SHP77 (cell line): ENCODE measurements at places on chromosomes 1 and 21.

DNA sequence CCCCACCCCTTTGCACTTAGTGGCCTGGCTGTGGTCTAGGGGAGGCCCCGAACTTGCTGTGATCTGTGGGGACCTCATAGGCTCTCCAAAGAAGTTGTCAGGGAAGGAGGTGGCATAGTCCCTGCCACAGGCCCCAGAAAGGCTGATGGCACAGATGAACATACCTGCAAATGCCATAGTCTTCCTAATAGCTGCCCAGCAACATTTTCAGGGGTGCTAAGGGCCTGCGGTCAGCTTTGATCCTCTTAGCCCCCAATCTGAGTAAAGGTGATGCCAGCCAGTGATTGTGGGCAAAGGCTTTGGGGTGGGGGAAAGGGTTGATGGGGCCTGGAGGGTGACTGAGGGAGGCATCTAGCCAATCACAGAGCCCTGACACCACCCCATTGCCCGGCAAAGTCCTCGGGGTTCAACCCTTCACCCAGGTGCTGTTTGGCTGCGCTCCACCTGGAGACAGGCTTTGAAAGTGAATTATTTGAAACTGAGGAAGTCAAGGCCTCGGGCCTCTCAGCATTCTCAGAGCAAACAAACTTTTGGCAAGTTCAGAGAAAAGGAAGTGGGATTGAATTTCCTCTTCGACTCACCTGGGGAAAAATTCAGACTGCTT is 35.8 kb downstream of the PAX7 start:
- DNase-seq = no peak

DNA sequence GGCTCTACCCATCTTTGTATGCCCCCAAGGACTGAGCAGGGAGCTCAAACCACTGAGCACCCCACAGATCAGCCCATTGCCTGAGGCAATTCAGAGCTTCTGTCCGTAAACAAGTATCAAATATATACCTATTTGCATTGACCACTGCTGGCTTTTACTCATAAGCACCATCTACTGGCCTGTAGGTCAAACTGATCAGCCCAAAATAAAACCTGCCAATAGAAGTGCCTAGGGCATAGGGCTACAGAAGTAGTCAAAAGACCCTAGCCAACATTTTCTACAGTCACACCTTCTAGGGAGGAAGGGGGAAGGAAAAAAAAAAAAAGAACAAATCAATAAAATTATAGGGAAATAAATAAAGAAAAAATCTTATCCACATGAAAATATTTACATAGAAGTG is 5.3 kb upstream of the LCE3D start:
- peak; percentile 24 for DNase-seq

DNA sequence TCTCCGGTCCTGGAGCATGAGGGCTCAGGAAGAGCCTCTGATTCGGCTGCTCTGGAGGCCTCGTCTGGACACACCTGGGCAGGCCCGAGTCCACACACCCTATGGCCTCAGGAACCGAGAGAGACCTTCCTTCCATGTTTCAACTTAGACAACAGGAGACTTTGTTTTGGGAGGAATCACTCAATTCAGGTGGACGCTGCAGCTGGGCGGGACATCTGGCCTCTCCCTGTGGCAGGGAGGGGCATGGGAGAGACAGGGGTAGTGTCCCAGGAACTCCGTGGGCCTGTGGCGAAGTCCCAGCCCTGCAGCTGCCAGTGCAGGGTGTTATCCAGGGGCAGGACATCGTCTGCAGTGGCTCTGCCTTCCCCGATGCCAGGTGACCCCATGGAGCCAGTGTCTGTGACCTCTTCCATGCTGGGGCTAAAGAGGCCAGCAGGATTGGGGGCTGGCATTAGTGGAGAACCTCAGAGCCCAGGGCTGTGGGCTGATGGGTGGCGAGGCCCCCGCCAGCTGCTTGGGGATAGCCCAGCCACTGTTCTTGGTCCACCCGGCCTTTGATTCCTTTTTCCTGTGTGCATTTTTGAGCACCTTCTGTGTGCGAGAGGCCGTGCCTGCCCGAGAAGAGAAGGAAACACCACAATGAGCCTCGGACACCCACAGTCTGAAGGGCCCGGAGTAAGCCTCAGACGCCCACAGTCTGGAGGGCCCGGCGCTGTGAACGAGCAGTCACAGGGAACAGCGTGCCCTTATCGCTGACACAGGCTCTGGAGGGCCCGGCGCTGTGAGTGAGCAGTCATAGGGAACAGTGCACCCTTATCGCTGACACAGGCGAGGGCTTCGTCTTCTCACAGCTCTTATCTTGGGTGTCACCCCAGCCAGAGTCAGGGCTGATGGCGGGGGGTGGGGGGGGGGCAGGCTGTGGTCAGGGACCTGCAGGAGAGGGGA is 6.2 kb downstream of the COL18A1 start:
- no peak for DNase-seq

DNA sequence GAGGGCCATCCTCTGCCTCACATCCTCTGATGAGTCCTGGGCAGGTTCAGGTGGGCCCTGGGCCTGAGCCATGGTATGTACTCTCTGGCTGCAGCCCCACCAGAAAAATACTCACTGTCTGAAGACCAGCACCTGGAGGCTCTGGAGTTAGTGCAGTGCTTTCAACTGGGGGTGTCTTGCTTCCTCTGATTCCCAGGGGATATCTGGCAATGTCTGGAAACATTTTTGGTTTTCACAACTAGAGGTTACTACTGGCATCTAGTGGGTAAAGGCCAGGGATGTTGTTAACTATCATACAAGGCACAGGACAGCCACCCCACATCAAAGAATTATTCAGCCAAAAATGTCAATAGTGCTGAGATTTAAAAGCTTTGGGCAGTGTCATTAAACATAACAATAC is 152.7 kb downstream of the HIVEP3 start:
- no peak for DNase-seq

GRCh38 chr1:27554759-27555699 is 48.9 kb downstream of the AHDC1 start:
- DNase-seq = no peak

- no peak for DNase-seq
Measured at GRCh38 chr1:203201516-203202205, 15.2 kb upstream of the CHI3L1 start.

DNA sequence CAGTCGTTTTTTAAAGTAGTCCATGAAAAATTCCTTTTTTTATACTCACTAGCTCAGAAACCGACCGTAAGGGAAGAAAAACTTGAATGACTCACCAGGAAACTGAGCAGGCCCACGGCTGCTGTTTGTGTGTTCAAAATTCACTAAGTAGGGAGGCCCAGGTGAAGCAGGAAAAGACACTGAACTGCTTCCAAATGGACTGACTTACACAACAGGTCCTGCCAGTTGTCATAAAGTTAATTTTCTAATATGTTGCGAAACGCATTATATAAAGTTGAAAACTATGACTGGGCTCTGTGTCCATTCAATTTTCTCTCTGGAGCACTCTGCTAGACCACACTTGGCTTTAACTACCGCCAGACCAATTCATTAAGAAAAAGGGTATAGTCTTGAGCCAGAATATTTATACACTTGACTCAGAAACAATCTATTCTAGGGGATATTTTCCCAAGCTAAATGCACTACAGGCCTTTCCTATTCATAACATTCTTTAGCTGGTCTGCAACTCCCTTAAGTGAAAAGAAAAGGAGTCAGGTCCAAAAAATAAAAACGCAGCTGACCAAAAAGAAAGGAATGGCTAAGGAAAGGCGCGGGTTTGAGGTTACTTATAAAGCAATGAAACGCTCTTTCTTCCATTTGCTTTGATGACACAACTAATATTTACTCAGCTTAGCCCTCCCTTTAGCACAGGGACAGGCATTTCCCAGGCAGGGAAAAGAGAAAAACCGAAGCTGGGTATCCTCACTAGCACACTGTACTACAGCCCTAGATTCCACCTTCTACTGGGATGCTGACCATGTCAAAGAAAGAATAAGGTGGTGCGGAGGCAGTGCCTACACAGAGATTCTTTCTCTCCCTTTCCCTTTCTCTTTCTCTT is 306.3 kb upstream of the ESRRG start:
- DNase-seq = peak; percentile 14

GRCh38 chr1:11158720-11159321 is 30.3 kb upstream of the ANGPTL7 start:
- DNase-seq = no peak

GRCh38 chr1:91864017-91864700 is 21.8 kb downstream of the TGFBR3 start:
- DNase-seq = no peak

- no peak for DNase-seq
Measured at GRCh38 chr1:109207467-109208103, 6.1 kb upstream of the SARS1 start.

GRCh38 chr1:58764294-58764978 is 19.4 kb downstream of the JUN start:
- DNase-seq = no peak

- no peak for DNase-seq
Measured at GRCh38 chr1:194341587-194341986, 1155.2 kb upstream of the B3GALT2 start.

DNA sequence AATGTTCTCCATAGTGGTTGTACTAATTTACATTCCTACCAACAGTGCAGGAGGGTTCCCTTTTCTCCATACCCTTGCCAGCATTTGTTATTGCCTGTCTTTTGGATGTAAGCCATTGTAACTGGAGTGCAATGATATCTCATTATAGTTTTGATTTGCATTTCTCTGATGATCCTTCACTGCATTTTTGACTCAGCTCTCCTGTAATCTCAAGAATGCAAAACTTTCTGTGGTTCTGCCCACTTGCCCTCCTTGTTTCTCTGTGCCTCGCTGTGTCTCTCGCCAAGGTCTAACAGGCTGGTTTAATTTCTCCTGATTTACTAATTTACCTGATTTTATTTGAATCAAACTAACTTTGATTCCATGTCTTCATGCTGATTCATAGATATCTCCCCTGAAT is 407.9 kb downstream of the ZP4 start:
- DNase-seq = no peak

DNA sequence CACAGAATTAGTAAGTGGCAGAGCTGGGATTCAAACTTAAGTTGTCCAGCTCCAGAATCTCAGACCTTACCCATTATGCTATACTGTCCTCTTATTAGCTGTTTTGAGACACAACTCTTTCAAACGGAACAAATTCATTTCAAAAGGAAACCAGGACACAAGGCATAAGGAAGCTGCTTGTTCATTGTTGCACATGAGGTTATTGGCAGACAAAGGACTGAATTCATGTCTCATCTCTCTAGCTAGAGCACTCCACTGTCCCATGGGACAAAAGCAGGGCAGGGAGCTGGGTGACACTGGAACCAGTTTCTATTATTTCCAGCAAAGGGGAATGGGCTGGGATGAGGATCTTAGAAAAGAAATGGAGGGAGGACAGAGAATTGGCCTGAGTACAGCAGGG is 26.4 kb downstream of the CHI3L2 start:
- no peak for DNase-seq

DNA sequence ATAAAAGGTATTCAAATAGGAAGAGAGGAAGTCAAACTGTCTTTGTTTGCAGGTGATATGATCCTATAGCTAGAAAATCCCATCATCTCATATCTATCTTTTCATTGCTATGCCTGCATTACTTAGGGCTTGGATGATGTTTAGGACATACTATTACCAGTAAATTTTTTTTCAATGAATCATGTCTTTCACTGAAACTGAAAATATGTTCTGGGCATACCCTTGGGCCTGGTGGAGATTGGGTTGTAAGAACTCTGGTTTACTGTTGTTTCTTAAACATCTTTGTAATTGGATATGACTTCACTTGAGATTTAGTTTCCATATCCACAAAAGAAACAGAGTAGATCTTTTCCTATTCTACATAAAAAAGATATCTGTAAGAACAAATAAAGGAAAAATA is 502.2 kb upstream of the PRMT6 start:
- no peak for DNase-seq

GRCh38 chr21:32687643-32688345 is 40.0 kb downstream of the SYNJ1 start:
- no peak for DNase-seq

- no peak for DNase-seq
Measured at GRCh38 chr1:173733912-173734311, 19.1 kb downstream of the KLHL20 start.

- no peak for DNase-seq
Measured at GRCh38 chr1:175830500-175830899, 87.1 kb upstream of the TNR start.

DNA sequence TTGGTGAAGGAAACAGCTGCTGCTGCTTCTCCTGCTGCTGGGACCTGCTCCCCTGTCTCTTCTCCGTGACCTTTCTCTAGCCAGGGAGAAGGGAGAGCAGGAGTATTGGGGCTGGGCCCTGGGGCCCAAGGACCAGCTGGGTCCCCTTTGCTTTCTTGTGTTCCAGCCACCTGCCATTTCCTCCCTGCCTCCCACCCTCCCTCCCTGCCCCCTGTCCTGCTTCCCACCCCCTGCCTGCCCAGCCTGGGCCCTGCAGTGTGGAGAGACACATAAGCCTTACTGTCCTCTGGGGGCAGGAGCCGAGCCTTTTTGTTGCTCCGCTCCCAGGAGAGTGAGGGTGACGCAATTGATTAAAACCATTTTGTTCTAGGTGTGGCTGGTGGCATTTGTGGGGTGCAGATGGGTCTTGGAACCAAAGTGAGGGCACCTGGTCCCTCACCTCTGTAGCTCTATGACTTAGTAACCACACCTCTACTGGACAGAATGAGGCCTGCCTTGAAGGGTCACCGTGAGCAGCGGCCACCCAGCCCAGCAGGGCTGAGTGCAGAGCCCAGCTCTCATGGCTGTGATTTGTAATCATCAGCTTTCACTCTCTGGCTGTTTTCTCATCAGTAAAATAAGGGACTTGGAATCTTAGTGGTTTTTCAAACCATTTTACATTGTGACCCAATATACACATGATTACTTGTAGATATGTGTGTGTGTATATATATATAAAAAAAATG is 13.9 kb upstream of the TMEM222 start:
- DNase-seq = peak; percentile 72

- no peak for DNase-seq
Measured at GRCh38 chr1:178411756-178412399, 84.9 kb downstream of the CLEC20A start.

DNA sequence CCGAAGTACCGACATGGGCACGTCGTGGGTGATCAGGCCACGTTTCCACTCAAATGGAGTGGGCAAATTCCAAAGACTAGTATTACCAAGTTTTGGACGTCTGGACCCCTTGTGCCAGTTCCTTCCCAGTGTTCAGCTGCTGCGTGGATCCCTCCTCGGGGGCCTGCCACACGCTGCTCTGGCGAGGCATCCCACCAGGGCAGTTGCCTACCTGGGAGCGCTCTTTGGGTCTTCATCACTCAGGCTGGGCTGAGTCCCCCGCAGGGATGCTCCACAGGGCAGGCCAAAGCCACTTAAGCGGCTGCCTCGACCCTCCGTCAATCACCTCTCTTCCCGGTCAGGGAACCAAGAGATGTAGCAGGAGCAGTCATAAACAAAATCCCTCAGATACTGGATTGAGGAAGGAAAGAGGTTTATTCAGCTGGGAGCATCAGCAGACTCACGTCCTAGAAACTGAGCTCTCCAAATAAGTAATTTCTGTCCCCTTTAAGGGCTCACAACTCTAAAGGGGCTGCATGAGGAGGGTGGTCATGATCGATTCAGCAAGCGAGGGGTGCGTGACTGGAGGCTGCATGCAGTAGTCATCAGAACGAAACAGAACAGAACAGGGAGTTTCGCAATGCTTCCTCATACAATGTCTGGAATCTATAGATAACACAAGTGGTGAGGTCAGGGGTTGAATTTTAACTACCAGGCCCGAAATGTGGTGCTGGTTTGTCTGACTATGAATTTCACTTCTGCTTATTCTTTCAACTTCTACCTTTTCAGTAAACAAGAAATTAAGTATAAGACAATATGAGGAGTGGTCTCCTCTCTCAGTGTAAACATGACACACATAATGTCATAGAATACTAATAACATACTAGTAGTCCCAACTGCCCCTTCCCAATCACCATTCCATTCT is 998.6 kb upstream of the NCAM2 start:
- no peak for DNase-seq

GRCh38 chr1:31981456-31981839 is 32.2 kb upstream of the KHDRBS1 start:
- no peak for DNase-seq

GRCh38 chr21:45453308-45453950 is 48.5 kb downstream of the COL18A1 start:
- DNase-seq = no peak
